Left renal pelvis (tissue), 4 donors: ENCODE measurements at places on chromosomes 7 and 10. TPM values are rescaled to one million over a fixed set of nuclear protein-coding genes. Genes with fewer than 3 reads are reported as not detected.

DNA sequence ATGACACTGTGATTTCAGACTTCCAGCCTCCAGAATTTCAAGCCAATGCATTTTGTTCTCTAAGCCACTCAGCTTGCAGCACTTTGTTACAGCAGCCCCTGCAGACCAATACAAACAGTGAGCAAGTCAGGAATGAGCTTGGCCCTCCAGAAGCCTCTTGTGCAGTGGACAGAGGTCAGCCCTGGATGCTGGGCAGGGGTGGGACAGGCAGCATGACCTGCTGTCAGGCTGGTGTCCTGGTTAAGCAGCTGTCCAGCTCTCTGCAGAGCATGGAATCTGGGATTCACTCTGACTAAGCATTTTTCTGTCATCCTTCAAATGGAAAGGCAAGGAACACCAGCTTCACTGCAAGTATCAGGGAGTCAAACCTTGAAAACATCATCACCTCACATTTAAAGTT lies 85.5 kb upstream of the GDF10 start:
- DNase-seq, result no peak

DNA sequence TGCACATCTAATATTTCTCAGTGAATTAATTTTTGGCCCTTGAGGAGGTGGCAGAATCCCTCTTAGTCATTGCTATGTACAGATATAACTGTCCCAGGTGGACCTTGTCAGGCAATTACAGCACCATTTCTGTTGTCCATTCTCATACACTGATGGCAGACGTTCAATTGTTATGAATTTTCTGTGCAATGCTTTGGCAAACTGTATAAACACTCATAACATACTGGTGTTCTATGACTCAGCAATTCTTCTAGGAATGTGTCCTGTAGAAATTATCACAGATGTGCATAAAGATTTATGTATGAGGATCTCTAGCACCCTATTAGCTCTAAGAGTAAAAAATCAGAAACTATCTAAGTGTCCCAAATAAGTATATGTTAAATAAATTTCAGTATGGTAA lies 80.8 kb downstream of the DNAJB9 start:
- DNase-seq, result no peak

GRCh38 chr7:151315038-151315655 lies 26.5 kb upstream of the NUB1 start:
- peak; percentile 47 for DNase-seq

DNA sequence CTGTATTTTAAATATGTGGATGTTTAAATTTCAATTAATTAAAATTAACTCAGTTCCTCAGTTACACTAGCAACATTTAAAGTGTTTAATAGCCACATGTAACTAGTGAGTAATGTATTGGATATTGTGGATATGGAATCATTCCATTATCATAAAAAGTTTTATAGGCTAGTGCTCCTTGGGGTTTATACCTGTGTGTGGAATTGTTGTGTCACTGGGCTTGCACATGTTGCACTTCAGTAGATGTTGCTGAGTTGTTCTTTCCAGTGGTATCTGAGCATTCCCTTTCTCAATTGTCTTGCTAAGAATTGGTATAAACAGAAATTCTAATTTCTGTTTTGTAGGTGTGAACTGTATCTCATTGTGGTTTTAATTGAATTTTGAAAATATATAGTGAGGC lies 113.0 kb downstream of the ADK start:
- no peak for DNase-seq

- DNase-seq, result no peak
Measured at GRCh38 chr7:1326511-1326785, 93.8 kb downstream of the UNCX start.

GRCh38 chr10:86316274-86316835 lies 50.2 kb downstream of the GRID1 start:
- DNase-seq, result no peak

- DNase-seq, result no peak
Measured at GRCh38 chr10:96496281-96496925, 17.3 kb downstream of the TLL2 start.

DNA sequence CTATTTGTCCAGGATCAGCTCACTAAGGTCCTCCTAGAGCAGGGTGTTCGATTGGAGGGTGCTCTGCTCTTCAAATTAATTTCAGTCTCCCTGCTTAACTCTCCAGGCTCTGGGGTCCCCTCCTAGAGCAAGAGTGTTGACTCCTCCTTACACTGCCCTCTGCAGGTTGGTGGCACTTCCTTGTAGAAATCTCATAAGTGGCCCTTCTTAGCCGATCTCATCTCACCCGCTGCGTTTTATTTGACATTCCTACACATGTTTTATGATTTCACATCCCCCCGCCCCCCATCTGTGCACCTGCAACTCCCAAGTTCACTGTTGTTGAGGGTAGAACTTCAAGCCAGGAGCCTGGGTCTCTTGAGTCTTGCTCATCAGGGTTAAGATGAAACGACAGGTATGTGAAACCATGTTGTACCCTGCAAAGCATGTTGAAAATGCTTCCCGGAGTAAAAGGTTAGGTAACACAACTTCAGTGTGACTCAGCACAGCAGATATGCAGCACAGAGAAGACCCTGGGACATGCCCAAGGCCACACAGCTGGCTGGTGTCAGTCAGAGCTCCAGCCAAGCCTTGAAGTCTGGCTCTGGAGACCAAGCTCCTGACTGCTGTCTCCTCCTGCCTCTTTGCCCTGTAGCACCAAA lies 171.2 kb downstream of the PRKAG2 start:
- DNase-seq, result no peak

DNA sequence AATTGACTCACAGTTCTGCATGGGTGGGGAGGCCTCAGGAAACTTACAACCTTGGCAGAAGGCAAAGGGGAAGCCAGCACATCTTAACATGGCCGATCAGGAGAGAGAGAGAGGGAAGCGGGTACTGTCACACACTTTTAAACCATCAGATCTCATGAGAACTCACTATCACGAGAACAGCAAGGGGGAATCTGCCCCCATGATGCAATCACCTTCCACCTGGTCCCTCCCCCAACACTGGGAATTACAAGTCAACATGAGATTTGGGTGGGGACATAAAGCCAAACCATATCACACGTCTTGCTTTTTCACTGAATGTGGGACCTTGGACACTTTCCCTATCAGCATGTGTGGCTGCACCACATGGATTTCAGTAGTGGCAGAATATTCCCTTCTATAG lies 9.0 kb upstream of the AKR1E2 start:
- DNase-seq, result no peak

GRCh38 chr7:110645060-110645459 lies 445.9 kb upstream of the LRRN3 start:
- DNase-seq, result no peak

DNA sequence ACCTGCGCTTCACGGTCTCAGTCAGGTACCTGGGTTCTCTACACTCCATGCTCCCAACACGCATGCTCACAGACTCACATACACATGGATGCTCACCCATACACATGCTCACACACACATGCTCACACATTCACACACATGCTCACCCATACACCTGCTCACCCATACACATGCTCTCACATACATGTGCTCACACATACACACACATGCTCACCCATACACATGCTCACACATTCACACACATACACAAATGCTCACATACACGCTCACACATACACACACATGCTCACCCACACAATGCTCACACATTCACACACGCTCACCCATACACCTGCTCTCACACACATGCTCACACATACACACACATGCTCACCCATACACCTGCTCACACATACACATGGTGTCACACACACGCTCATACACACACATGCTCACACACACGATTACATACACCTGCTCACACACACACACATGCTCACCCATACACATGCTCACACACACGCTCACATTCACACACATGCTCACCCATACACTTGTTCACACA lies 119.9 kb downstream of the PAXIP1 start:
- DNase-seq, result no peak

The FBXL13 gene
- 1.1 TPM for polyA plus RNA-seq

The SCART1 gene
- polyA plus RNA-seq, result 0.86 TPM

The FOXI2 gene
- polyA plus RNA-seq, result 0.85 TPM

The GALNT17 gene
- 5.3 TPM for polyA plus RNA-seq

The TLX1 gene
- polyA plus RNA-seq, result 0.10 TPM
